ENCODE measurements at places on chromosomes 11 and 22.
A peak's percentile ranks its signal among the peaks of the same experiment; 100 is the strongest.

DNA sequence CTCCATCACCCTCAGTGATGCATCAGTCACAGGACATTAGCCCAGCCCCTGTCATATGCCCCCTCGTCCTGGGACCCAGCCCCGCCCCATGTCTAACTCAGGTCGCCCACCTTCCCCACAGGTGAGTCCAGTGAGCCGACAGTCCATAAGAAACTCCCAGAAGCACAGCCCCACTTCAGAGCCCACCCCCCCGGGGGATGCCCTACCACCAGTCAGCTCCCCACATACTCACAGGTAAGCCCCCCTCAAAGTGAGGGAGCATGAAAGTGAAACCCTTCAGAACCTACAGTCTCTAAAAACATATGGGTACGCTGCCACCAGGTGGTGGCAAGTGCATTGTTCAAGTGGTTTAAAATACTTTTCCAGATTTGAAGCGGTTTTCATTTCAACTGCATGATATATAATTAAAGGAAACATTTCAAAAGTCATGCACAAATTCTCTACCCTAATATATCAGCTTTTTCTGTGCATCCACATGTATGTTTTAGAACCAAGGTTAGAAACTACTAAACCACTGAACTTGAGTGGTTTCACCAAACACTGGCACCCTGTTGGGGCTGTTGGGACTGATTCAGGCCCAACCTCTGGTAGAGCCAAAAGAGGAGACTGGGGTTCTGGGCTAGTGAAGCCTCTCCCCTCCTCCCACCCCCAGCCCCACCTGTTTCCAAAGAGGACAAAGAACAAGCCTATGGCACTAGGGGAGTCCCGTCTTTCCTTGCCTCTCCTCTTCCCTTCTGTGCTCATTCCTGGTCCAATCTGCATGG is 17.3 kb downstream of the EPS8L2 start:
- DNase-seq: peak; percentile 62

DNA sequence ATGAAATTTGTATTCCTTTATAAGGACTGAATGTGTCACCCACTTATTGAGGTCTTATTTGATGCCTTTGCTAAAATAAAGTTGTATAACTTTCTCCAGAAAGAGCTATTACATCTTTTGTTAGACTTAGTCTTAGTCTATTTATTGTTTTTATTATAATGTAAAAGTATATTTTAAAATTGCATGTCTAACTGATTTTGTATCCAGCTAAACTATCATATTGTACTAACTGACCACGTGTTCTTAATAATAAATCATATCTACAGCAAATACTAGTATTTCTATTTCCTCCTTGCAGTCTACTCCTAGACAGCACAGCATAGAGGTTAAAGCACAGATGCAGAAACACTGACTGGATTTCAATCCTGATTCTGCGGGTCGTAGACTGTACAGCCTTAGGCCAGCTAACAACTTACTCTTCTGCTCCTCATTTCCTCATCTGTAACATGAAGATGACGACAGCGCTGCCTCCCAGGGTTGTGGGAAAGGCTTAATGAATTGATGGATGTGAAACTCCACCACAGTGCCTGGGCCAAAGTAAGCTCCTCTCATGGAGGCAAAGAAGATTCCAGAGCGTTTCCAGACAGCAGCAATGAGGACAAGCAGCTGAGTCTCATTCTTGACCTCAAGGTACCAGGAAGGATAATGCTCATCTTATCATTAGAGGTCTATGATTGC is 13.2 kb downstream of the IFITM10 start:
- no peak for DNase-seq

DNA sequence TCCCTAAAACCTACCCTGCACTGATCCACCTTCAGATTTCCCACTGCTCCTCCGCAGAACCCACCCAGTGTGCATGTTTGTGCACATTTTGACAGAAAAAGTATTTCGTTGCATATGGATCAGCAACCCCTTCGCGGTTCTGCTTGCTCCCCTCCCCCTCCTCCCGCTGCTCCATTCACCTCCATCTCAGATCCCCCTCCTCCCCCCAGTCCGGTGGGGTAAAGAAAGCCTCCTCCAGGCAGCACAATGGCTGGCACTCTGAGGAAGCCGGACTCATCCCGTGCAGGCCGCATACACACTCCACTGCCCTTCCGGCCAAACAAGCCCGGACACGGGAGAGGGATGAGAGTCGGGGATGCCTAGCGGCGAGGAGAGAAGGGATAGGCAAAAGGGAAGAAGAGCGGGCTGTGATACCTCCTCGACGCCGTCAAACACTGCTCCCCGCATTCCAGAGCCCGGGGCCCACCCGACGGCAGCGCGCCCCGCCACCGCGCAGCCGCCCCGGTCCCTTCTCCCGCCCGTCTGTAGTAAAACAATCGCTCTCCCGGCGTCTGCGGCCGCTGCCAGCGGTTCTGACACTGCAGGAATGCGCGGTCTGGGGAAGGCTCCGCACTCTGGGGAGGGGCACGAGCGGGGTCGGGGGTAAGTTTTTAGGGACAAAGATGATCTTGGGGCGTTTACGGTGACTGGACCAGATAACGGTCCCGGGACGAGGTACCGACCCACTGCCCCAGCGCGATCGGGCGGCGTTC is 915 bp downstream of the FEZ1 start:
- peak; percentile 33 for DNase-seq

DNA sequence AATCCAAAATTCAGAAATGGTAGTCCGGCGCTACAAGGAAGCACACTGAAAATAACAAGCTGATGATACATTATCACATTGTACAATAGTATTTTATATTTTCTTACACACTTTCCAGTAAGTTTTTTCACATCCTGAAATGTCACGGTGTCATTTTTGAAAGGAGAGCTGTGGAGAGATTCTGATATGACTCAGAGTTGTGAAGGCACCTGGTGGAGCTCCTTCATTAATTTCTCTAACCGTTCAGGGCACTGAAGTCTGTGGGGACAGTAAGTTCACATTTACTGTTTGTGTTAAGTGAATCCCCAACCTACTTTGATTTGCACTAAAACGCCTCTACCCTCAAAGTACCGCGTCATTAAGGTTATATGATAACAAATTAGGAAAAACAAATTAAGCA is 13.3 kb downstream of the LDHAL6A start:
- DNase-seq: no peak

- DNase-seq: no peak
Measured at GRCh38 chr11:12140186-12140793, 29.9 kb downstream of the MICAL2 start.

- DNase-seq: no peak
Measured at GRCh38 chr11:117959438-117960149, 26.6 kb upstream of the IL10RA start.

Measured in fibroblast of mammary gland (primary cell).